Kidney epithelial cell (primary cell): ENCODE measurements at places on chromosomes 4 and X.
A peak's percentile ranks its signal among the peaks of the same experiment; 100 is the strongest.

DNA sequence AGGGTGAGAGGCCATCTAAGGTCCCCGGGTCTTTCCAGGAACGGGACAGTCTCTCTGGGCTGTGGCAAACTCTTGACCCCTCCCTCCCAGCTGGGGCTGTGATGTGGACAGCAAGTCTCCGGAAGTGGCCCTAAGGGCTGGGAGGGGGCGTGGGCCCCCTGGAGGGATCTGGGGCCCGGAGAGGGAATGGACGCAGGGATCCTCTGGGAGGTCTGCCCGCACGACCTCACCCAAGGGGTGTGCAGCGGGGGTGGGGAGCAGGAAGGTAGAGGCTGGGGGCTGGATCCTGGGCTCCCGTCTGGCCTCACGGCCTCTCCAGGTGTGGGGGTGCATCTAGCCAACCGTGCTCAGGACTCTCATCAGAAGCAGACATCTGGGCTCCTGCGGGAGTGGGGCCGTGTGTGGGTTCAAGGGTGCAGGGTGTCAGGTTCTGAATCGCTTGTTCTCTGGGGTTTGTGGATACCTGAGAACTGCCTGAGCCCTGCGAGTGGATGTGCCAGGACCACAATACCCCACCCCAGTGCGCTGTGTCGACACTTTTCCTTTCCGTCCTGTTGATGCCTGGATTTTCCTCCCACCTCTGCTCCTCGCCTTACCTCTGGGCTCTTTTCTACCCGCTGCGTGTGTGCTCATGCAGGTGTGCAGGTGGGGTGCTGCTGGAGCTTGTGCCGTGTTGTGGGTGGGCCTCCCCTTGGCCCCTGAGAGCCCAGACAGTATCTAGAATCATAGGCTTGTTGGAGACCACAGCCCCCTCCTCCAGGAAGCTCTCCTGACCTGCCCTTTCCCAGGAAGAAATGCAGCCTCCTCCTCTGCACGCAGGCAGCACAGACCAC, 915 bp downstream of the CPZ start:
- no peak for DNase-seq

DNA sequence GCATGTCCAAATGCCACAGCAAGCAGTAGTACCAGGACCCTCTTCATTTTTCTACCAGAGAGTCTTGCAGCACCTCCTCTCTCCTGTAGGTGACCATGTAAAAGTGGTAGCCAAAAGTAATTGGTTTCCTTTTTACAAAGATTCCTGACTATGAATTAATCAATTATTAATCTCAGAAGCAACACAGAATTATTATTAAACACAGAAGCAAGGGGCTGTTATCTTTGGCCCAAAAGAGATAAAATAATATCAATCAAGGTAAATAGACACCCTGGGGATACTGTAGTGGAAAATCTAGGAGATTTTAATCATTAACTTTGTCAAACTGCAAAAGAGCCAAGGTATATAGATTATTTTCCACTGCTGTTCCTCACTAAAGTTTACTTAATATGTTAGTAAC, at the start of gene GC:
Gene GC (minus strand): TSS at position 108 of the 400 bp plus-strand sequence. CDS start 61 bp downstream, at position 47.
- DNase-seq, result no peak

DNA sequence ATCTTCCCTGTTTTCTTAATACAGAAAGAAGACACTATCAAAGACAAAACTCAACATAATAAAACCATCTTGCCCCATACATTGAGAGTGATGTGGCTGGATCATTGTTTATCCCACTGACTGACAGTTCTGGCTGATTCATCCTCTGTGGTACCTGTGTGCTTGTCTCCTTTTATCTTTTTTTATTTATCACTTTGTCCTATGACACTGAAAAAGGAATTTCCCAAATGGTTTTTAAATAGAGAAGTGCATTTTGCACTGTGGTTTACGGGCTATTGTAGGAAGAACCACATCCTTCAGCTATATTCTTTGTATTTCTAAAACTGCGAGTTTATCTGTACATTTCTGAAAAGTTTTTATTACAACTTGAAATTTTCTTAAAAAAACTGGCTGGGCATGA, 15.0 kb downstream of the TTC29 start:
- DNase-seq, result no peak

DNA sequence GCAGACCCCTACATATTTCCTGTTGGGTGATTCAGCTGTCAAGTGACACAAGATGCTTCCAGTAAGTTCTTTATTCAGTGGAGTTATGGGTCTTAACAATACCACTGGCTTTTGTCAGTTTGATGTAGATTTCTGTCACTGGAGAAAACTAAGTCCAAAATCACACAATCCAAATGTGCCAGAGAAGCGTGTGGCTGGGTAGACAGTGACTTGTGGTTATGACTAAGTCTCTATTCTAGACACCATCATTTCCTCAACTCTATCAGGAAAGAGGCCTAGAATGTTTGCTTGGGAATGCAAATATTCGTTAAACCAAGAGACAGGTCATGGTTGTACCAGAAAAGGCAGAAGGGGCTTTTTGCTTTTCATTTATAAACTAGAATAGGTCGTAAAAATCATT, 54.4 kb upstream of the HS3ST1 start:
- DNase-seq, result no peak

DNA sequence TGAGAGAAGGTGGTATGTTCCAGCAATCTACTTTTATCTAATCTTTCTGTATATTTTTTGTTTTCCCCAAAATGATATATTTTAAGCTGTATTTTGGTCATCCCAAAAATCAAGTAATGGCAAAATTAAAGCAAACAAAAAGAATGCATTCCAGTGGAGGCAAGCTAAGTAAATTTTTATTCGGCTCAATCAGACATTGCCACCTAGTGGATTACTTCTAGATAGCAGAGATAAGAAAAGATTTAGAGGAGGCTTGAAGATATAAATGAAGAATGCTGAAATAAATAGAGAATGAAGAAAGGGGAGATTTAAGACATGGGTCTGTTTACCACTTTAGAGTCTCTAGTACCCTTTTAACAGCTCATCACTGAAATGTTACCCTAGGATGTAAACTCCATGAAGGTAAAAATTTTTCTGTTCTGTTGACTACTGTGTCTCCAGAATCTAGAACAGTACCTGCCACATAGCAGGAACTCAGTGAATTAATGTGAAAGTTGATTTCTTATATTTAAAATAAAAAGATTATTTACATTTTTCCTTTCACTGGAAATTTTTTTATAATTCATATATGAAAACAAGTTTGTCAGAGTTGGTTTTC, 110.9 kb upstream of the ANK2 start:
- no peak for DNase-seq

DNA sequence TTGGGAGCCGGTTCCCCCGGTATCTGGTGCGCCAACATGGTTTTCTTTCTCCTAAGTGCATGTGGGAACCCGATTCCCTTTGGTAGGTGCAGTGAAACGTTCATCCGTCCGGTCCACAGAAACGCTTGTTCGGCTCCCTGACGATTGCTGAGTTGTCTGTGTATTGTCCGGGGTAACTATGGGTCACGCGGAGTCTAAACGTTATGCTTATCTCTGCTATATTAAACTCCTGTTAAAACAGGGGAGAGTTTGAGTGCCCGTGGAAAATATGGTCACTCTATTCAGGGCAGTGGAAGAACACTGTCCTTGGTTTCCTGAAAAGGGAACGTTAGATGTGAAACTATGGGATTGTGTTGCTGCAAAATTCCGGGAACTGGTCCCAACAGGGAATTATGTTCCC, 32.4 kb upstream of the MGST2 start:
- no peak for DNase-seq

GRCh38 chr4:68433582-68433981, 13.7 kb upstream of the TMPRSS11E start:
- DNase-seq, result no peak

DNA sequence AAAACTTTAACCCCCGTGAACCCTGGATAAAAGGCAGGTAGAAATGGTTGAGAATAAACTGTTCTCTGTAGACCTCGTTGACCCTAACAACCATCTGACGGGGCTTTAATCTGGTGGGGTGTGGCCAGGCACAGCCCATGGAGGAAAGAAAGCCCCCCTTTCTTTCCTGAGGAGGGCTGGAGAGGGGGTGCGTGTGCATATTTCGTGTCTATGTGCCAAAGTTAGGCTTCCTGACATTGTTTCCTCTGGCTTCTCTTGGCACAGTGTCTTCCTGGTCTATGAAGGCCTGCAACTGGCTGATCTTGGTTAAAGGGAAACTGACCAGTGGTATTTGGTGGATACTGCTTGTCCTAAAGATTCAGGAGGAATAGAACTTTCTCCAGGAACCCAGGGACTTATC, 97.1 kb downstream of the MGST2 start:
- DNase-seq, result no peak

GRCh38 chr4:79652232-79652631, 244.2 kb upstream of the GK2 start:
- no peak for DNase-seq

GRCh38 chrX:73916931-73917667, 354.1 kb downstream of the CHIC1 start:
- DNase-seq, result peak; percentile 74

DNA sequence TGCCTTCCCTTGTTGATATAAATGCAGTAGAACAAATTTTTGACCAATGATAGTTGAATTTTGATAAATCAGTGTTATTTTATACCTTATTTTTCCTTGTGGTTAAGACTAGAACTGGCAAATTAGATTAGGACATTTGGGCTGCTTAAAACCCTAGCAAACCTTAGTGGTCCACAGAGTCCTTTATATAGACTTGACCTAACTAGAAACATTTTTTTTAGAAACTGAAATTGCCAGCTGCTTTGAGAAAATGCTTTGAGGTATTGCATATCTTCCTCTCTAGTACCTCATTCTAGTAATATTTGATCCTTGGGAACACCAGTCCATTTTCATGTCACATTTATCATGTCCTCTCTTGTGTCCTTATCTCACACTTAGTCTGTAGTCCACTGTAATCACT, 580.3 kb downstream of the FSTL5 start:
- DNase-seq, result no peak

DNA sequence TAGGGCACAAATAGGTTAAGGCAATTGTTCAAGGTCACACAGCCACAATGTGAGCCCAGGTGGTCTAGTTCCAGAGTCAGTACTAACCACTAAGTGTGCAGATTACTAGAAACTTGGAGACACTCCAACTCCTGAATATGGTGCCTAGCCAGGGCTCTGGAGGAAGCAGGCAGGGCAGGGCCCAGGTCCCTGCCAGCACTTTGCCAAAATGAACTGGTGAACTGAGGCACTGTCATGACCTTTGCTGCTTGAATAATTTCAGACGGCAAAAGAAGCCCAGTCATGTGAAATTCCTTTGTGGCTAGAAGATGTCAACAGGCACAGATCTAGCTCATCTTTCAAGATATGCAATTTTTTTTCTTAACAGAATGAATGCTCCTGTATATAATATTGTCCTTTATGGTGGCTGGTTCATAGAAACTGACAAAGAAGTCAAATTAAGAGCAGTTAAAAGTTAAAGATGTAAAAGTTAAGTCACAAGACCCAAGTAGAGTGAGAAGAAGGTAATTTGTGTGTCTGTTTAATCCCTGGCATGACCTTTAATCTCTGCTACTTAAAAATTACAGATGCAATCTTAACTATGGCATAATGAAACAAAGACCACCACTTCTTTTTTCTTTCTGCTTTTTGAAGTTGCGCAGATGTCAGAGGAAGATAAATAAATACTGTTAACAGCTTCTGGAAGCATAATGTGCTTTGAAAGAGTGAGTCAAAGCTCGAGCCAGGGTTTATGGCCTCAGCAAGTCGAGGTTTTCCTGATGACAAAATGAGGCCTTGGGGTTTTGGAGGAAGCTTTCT, 54.1 kb downstream of the SHROOM3 start:
- DNase-seq, result no peak

DNA sequence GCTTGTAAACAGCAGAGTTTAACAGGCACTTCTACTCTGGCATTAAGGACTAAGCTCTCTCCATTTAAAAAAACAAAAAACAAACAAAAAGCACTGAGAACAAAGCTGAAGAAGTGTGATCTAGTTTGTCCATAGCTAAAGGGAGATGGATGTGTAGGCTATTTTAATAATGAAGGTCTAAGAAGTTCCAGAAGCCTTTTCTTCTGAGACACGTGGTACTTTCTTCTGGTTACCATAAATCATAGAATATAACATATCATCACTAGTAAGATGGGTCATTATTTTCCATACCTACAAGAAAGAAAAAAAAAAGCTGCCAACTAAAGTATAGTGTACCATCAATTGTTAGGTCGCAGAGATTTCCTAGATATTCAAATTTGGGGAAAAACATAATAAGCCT, 722 bp upstream of the NBDY start:
- DNase-seq, result no peak

DNA sequence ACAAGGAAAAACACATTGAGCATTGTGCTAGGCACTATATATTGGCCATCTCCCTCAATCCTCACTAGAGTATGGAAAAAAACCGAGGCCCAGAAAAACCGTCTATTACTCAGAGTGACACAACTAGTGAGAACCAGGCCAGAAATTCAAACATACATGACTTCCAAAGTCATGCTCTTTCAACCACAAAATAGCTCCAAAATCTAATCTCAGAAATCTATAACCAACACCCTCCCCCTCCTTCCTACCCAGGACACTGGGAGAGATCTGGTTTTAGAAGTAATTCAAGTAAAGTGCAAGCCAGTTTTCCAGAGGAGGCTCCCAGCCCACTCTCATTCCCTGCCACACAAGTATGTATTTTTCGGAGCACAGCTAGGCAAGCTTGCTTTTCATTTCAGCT, 7.6 kb downstream of the HS3ST1 start:
- no peak for DNase-seq

DNA sequence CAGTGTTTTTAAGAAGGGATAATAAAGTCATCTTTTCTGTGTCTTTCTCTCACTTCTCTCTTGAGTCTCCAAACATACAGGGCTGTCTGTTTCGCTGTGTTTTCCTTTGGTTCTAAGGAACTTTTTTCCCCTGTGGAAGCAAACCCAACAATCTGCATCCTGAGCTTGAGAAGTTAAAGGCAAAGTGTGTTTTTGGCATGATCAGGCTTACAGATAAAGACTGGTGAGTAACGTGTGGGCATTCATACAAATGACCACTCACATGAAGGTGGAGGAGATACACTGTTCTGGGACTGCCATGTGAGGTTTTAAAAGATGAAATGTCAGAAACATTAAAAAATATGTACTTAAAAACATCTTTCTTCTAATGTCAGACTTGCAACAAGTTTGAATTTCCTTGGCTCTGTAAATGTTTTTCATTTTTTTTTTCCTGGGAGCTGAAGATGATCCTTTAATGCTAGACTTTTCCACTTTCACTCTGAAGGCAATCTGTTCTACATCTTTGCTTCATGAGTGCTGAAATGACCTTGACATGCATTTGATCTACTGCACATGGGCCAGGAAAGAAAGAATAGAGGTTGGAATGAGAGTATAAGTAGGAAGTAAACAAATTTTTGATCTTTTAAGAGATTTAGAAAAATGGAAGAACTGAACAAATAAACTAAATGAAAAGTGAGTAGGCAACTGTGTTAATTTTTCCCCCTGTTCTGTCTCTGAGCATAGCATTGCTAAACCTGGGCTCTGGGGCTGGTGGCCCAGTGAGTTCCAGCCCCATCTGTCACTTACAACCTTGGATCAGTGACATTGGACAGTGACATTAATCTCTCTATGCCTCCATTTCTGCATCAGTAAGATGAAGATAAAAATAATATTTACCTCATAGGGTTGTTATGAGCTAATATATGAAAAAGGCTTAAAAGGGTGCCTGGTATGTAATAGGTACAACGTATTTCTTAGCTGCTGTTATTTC, 151.1 kb upstream of the TBC1D9 start:
- DNase-seq, result no peak

GRCh38 chr4:158259955-158260575, 49.8 kb downstream of the TMEM144 start:
- DNase-seq, result no peak

GRCh38 chrX:112798736-112799135, 41.9 kb downstream of the AMOT start:
- no peak for DNase-seq

- DNase-seq, result no peak
These were observed 480 bp upstream of the RADX start for GRCh38 chrX:106611317-106611678.
